ENCODE measurements at places on chromosomes 6 and 20.
A peak's percentile ranks its signal among the peaks of the same experiment; 100 is the strongest.

DNA sequence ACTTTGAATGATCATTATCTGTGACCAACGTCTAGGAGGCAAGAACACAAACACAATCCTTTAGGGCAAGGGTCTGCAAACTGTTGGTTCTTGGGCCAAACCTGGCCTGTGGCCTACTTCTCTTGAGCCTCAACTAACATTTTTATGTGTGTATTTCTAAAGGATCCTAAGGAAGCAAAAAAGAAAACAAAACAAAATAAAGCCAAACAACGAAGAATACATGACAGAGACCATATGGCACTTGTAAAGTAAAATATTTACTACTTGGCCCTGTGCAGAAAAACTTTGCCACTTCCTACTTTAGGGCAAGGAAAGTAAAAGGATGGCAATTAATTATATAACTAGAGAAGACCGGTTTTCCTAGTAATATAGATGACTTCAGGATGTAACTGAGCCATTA is 1056.2 kb downstream of the EPHA7 start:
- DNase-seq: no peak

GRCh38 chr20:37804584-37805566 is 98.1 kb upstream of the VSTM2L start:
- DNase-seq: peak; percentile 74

DNA sequence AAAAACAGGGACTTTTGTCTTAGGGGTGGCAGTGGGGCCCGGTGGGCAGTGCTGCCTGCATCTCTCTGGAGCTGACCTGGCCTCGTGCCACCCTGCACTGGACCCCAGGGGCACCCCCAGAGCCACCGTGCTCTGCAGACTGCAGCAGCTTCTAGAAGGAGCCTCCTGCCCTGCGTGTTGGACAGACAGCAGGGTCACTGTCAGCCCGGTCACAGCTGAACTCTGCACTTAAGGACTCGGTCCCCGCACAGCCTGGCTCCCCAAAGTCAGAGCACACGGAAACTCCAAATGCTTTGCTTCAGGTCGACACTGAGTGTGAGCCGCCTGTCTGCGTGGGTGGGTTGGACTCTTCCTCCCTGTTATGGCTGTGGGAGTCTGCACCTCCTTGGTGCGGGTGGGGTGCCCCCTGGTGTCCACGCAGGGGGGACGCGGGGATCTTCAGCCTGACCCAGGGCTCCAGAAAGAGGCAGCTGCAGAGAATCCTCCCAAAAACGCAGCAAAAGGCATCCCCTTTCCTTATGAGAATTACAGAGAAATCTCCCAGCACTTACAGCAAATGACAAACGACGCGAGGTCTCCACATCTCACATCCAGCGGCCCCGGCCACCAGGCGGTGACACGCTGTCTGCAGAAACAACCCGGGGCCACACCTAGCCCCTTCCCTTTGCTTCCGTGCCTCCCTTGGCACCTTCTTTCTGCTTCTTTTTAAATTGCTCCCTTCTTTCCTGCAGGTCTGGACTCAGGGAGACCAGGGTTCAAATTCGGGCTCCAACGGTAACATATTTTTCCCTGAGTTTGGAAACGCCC is 36.3 kb upstream of the DACT2 start:
- no peak for DNase-seq

GRCh38 chr6:32081168-32081990 is 27.8 kb downstream of the TNXB start:
- DNase-seq: peak; percentile 26
